Fibroblast of mammary gland (primary cell): ENCODE measurements at places on chromosomes 6 and 20.

DNA sequence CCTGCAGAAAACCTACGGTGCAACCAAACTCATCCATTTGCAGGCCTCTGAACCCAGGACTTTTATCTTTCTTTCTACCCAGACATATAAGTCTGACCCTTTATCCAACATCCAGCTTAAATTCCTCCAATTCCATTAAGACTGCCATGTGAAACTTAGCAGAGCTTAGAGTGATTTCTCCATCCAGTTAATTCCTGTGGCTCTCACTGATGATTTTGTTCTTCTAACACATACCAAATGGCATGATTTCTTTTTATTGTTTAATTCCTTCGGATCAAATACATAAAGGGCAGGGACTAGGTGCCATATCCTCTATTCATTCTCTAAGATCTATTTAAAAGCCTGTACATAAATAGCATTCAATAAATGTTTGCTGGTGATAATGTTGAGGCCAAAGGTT lies 92.9 kb downstream of the TASP1 start:
- DNase-seq: no peak

GRCh38 chr6:3422435-3423070 lies 34.3 kb downstream of the SLC22A23 start:
- DNase-seq: no peak

- peak; percentile 23 for DNase-seq
Observed at GRCh38 chr6:100678027-100678426, 203.1 kb downstream of the ASCC3 start.

DNA sequence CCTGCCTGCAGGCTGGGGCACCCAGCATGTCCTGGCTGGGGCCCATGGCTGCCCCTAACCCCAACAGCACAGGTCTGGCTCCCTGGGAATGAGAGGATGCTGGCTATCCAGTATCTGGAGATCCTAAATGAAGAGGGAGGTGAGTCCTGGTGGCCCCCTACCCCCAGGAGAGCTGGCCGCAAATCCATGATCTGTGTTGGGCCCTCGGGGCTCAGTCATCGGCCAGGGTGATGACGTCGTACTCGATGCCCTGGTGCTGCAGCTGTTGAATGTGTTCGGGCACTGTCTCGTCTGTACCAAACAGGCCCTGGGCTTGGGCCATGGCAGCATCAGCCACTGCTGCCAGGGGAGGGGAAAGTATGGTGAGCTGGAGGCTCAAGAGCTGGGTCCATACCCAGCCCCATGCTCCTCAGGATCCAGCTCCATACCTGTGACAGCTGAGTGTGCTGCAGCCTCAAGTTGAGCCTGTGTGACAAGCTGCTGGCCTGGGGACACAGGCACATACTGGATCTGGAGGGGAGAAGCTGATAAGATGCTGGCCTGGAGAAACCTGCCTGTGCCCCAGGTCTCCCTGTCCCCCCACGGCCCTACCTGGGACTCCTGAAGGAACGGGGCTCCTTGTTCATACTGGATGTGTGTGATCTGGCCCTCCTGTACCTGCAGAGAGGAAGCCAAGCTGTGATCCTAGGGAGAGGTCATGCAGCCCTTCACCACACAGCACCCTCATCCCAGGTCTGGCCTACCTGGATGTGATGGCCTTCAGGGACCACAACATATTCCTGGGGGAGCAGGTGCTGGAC lies 14.5 kb downstream of the PCIF1 start:
- DNase-seq: no peak

- no peak for DNase-seq
Observed at GRCh38 chr20:10970109-10970508, 296.3 kb upstream of the JAG1 start.

DNA sequence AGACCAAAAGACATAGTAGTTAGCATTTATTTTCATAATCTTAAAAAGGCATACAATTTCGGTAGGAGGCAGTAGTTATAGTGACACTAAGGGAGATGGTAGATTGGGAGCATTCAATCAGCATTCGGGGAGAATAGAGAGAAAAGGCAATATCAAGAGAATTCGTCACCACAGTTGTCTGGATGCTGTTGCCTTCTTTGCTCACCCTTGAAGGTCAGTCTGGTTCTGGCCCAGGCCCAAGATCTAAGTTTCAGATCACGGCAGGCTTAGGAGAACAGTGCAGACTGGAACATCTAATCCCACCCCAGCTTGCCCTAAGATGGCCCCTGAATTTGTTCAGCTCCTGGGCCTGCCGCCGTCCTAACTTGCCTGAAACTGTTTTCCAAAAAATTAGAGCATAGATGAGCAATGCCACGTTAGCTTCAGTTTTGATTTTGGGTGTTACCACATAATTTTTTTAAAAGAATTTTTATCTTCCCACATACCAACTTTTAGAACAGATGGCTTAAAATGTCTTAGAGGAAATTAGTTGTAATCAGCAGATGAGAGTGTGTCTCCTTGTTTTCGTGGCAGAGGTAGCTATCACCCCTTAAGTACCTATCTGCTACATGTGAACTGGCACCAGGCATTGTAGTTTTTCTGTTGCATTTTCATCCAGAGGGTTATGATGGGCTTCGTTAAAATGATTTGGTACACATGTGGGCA lies 8.3 kb upstream of the CEP85L start:
- no peak for DNase-seq
